Aortic smooth muscle cell (primary cell): ENCODE measurements at places on chromosomes 3 and 15. TPM values are rescaled to one million over a fixed set of nuclear protein-coding genes. Genes with fewer than 3 reads are reported as not detected.

Gene ARL14
- total RNA-seq, result 0.06 and 0.13 TPM in 2 replicates

Gene INSYN1
- 3.0 and 5.2 TPM in 2 replicates for total RNA-seq

Gene TMEM212
- not detected in 2 replicates for total RNA-seq

Gene CTXN2
- not detected in 2 replicates for total RNA-seq

Gene AP3B2
- 0.40 and 0.56 TPM in 2 replicates for total RNA-seq

Gene TGM5
- not detected in 2 replicates for total RNA-seq

Gene SAXO2
- total RNA-seq, result 0.66 and 0.75 TPM in 2 replicates

Gene LMAN1L
- total RNA-seq, result 0.13 and 0.25 TPM in 2 replicates

Gene GPR87
- total RNA-seq, result not detected in 2 replicates

Gene STAC
- total RNA-seq, result 16.6 and 20.1 TPM in 2 replicates

Gene SAMMSON
- total RNA-seq, result not detected in 2 replicates

Gene TMEM41A
- 10.4 TPM in 2 replicates for total RNA-seq

Gene SLC6A11
- total RNA-seq, result not detected in 2 replicates

Gene P2RY14
- total RNA-seq, result not detected in 2 replicates

Gene SH2D7
- not detected in 2 replicates for total RNA-seq

Gene LYSMD4
- total RNA-seq, result 8.9 and 10.7 TPM in 2 replicates

Gene PTH1R
- 0.06 and 0.13 TPM in 2 replicates for total RNA-seq

Gene RASL12
- total RNA-seq, result 0.06 TPM in 1 of 2 replicates, not detected in the other

Gene IQCF5
- total RNA-seq, result not detected in 2 replicates

Gene SOX14
- total RNA-seq, result not detected in 2 replicates

Gene MED12L
- 0.31 and 0.66 TPM in 2 replicates for total RNA-seq

Gene GABRR3
- total RNA-seq, result not detected in 2 replicates

Gene CDHR4
- 0.06 TPM in 1 of 2 replicates, not detected in the other for total RNA-seq

Gene CYFIP1
- 102 and 139 TPM in 2 replicates for total RNA-seq

Gene AADACL2
- total RNA-seq, result not detected in 2 replicates

Gene SLC6A20
- total RNA-seq, result not detected in 2 replicates

Gene NR2E3
- 0.06 and 0.13 TPM in 2 replicates for total RNA-seq

Gene ACAN
- total RNA-seq, result 5.0 and 21.0 TPM in 2 replicates

Gene CNTN6
- total RNA-seq, result 0.66 and 5.5 TPM in 2 replicates

Gene PARP6
- 12.2 and 15.5 TPM in 2 replicates for total RNA-seq

Gene SLC28A1
- not detected in 2 replicates for total RNA-seq

Gene ZDHHC23
- total RNA-seq, result 3.8 and 5.4 TPM in 2 replicates

Gene LMLN
- total RNA-seq, result 8.3 and 8.5 TPM in 2 replicates

Gene ZBBX
- total RNA-seq, result 0.06 TPM in 1 of 2 replicates, not detected in the other

Gene CKMT1A
- not detected in 2 replicates for total RNA-seq

Gene LEKR1
- total RNA-seq, result 0.19 and 0.26 TPM in 2 replicates

Gene CCNB2
- total RNA-seq, result 24.0 and 25.8 TPM in 2 replicates

Gene PPP2R3A
- 6.7 and 8.3 TPM in 2 replicates for total RNA-seq

Gene CAMK1
- 60.6 and 64.3 TPM in 2 replicates for total RNA-seq

Gene RPP25
- 6.7 and 7.9 TPM in 2 replicates for total RNA-seq

Gene HDDC3
- 14.1 and 17.4 TPM in 2 replicates for total RNA-seq

Gene PLXNA1
- total RNA-seq, result 37.2 and 39.2 TPM in 2 replicates

Gene LIPC
- 1.1 and 1.5 TPM in 2 replicates for total RNA-seq

Gene COL7A1
- total RNA-seq, result 5.4 and 6.0 TPM in 2 replicates

Gene NPAP1
- total RNA-seq, result not detected in 2 replicates

Gene CLEC3B
- total RNA-seq, result 28.8 TPM in 2 replicates

Gene DNAH12
- under 0.01 and 0.12 TPM in 2 replicates for total RNA-seq

Gene MAGEL2
- 0.06 TPM in 1 of 2 replicates, not detected in the other for total RNA-seq

Gene LRRC58
- 22.8 and 23.3 TPM in 2 replicates for total RNA-seq

Gene TM4SF1
- total RNA-seq, result 1,887 and 2,041 TPM in 2 replicates

Gene SIDT1
- total RNA-seq, result not detected in 2 replicates

Gene ROPN1
- total RNA-seq, result not detected in 2 replicates

Gene CFAP100
- not detected in 2 replicates for total RNA-seq

Gene GP5
- total RNA-seq, result 0.26 and 0.44 TPM in 2 replicates

Gene DISP2
- 0.13 and 0.25 TPM in 2 replicates for total RNA-seq
